ENCODE measurements at places on chromosomes 6 and 20.

DNA sequence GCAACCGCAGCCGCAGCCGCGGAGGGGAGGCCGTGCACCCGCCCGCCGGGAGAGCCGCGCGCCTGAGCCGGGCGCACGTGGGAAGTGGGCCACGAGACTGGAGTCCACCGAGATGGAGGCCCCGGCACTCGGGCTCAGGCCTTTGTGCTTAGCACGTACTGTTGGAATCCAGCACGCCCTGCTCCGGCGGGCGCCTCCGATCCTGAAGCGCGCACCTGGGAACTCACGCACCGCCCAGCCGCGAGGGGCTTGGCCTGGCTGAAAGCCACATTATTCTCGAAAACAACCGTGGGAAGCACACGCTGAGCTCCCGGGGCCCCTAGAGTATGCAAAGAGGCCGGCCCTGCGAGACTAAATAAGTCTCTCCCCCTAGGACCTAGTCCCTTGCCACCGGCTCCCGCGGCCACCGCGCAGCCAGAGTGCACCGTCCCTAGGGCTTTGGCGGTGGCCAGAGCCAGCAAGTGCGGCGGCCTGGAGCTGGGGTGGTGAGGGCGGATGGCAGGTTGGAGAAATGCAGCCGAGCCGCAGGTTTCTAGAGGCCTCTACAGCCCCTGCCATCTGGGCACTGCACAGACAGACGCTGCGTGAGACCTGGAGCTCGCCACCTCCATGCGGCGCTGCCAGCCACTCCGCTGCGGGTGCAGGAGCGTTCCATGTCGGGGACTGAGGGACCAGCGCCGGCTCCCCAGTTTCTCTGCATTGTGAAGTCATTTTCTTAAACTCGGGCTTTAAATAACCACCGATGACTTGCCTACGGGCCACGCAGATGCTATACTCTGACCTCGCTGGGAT is 42.0 kb upstream of the LY86 start:
- peak; percentile 35 for DNase-seq

DNA sequence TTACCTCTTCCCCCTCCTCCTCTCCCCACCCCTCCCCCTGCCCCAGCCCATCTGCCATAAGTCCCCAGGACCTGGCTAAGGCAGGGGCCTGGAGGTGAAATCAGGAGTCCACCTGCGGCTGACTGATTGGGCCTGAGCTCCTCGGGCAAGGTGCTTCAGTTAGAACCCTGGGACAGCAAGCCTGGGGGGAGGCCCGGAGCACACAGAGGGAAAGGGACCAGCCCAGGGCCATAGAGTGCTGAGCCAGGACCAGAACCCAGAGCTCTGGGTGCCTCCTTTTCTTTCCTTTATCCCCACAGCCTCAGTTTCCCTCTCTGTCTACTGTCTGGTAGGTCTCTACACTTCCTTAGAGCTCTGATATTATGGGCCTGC is 35.7 kb upstream of the VEGFA start:
- DNase-seq = no peak

DNA sequence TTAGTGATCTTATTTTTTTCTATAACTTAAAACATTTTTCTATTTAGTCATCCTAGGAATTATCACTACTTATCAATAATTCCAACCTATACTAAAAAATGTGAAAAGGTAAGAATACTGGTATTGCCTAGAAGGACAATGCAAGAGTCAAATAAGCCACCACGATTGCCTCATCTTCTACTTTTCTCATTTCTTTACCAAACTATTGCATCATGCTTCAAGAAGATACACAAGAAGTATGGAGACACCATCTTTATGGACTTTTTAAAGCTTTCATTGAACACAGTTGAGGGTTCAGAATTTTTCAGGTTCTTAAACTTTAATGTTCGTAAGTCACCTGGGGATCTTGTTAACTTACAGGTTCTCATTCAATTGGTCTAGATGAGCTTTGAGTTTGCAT is 25.9 kb downstream of the ELOVL2 start:
- no peak for DNase-seq

DNA sequence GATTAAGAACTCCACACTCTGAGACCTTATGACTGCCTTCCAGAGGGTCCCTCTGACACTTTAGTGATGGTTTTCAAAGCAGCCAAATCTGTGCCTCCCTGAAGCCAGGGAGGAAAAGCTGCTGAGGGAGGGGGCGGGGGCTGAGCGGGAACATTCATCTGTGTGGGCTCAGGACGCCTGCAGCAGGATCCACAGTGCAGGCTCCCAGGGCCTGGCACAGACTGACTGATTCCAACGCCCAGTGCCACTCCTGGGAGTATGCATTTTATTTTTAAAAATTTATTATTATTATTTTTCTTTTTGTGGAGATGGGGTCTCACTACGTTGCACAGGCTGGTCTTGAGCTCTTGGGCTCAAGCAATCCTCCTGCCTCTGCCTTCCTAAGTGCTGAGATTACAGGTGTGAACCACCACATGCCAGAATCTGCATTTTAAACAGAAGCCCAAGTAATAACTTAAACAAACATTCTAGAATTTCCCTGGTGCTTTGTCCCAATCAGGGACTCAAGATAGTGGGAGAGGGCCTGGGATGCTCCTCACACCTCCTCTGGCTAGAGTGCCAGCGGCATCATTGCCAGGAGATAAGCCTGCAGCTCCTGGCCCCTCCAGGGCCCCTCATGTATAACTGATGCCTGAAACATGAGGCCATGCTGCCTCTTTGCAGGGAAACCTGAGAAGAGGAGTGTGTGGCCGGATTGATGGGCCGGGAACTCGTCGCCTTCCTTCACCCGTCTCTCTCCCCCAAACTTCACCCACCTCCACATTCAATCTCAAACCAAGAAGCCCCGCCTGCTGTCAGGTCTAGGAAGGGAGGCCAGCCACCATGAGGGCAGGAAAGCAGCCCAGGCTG is 438 bp upstream of the TMC2 start:
- no peak for DNase-seq

DNA sequence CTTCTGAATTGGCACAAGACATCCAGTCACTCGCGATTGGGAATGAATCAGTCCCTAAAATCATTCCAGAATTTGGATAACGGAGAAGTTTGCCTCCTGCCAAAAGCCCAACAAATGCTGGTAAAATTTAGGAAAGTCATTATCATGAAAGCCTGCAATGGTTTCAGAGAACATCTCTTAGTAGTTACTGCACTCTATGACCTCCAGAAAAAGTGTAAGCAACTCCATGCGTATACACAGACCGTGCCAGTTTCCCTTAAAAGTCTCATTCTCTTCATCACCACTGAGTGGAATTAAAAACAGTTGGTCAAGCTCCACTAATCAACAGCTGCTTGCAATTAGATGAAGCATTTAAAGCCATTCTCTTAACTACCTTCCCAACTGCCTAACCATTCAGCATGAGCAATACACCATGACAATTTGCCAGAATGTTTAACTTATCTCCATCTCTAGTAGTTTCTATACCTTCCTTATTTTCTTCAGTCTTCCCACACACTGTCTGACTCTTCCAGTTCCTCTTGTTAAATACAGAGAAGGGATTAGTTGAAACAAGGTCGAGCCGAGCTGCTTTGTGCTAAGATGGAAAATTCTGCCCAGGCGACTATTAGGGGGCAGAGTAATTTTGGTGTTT is 183.6 kb upstream of the PRDM1 start:
- peak; percentile 62 for DNase-seq

DNA sequence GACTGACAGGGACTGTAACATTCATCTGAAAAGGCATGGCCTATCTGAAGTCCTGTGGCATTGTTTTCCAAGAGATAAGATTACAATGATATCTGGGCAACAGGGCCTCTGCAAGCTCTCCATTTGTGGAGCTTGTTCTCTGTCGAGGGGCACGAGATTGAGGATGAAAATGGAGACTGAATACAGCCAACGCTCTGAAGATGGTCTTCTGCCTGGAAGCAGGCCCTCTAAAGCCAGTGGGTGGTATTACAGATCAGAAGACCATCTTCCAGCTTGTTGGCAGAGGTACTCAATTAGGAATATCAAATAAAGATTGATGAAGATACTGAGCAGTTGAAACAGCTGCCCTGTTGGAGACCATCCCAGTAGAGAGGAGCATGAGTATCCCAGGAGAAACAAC is 288.2 kb downstream of the CENPW start:
- DNase-seq = no peak

DNA sequence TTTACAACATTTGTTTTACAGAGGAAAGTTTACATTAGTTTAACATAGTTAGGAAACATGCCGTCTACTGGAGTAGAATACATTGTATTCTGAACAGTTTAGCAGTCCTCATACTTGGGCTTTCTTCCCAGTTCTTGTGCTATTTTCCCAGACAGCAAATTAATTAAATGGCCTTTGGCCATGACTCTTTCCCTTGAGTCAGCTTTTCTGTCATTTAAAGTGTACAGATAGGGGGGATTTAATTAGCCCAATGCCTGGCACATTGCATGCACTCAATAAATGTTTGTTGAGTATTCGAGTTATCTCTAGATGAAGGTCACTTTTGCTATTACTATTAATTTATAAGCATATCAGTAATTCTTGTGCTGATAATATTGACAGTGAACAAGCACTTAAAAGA is 1.6 kb downstream of the TMEM244 start:
- DNase-seq = no peak

GRCh38 chr6:16544521-16544920 is 216.7 kb downstream of the ATXN1 start:
- DNase-seq = no peak

- no peak for DNase-seq
Observed at GRCh38 chr6:26223228-26223627, 136.0 kb downstream of the HFE start.

- DNase-seq = peak; percentile 68
Observed at GRCh38 chr6:100088009-100088408, 94.0 kb upstream of the MCHR2 start.

DNA sequence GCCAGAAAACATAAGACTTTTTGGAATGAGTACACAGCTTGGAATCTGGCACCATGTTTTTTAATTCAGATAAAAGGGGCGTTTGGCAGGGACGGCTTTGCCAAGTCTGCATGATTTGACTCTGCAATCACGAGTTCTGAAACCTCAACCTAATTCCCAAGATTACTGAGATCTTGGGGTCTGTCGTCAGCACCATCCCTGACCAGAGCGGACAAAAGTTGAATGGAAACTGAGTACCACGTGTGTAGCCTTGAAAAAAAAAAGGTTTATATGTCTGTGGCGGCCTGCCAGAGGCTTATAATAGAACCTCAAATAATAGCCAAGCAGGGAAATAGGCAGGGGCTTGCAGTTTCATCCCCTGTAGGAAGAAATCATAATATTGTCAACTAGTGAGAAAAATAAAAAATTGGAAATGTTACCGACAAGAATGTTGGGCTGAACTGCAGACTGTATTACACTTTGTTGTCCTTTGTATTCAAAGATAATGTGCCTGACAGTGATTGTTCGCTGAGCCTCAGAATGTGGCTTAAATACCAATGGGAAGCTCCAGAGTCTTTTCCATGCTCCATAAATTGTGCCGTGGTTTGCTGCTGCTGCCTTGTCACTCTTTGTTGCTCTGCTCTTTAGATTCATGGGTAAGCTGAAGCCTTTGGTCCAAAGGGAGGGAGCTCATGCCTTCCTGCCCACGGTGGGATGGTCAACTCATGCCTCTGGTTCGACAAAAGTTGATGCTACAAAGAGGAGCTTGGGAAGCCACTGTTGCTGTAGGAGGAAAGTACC is 118.8 kb upstream of the ARID1B start:
- peak; percentile 85 for DNase-seq

GRCh38 chr6:16743664-16744210 is 17.5 kb downstream of the ATXN1 start:
- no peak for DNase-seq

DNA sequence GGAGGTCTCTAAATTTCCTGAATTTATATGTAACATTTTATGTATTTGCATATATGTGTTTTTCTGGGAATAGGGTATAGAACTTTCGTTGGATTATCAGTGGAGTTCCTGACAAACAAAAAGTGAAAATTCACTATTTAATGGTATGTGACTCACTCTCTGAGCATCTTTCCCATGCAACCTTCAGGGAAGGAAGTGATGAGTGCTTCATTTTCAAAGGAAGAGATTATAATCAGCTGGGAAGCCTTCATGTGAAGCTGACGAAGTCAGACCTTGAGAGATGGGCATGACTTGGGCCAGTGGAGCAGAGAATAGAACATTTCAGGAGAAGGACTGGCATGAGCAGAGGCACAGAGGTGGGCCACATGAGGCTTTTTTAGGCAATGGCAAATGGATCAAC is 72.7 kb downstream of the FAXC start:
- DNase-seq = no peak

DNA sequence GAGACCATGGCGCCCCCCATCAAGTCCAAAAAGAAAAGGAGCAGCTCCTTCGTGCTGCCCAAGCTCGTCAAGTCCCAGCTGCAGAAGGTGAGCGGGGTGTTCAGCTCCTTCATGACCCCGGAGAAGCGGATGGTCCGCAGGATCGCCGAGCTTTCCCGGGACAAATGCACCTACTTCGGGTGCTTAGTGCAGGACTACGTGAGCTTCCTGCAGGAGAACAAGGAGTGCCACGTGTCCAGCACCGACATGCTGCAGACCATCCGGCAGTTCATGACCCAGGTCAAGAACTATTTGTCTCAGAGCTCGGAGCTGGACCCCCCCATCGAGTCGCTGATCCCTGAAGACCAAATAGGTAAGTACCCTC is 41.7 kb upstream of the NAA20 start:
- peak; percentile 25 for DNase-seq

DNA sequence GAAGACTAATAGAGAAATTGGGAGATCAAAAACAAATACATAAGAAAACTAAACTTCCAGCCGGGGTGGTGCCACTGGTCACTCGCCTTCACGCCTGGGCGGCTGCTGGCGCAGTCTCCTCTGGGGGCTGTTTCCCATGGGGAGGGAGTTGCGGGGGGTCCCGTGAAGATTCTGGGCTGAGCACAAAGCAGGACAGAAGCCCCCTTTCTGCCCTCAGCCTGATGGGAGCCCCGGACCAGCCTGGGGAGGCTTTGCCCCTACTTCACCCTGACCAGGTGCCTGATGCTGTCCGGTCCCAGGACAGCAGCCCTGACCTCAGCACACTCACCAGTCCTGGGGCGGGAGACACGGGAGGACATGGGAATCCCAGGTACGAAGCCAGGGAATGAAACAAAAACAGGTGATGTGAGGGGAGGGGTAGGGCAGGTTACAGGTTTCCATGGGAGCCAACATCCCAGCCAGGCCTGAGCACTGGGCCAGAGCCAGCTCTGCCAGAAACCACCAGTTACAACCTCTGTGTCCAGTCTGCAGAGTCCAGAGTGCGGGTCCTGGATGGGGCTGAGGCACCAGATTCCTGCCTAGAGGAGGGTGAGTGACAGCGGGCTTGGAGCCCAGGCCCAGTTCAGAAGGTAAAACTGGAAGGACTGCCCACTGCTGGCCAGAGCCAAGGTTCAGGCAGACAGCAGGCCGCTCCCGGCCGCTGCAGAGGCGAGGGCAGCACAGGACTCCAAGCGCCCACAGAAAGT is 326.4 kb downstream of the TAF4 start:
- DNase-seq = no peak

GRCh38 chr6:105091140-105091829 is 88.5 kb downstream of the POPDC3 start:
- no peak for DNase-seq

- no peak for DNase-seq
Observed at GRCh38 chr6:152441902-152442301, 195.3 kb downstream of the SYNE1 start.

GRCh38 chr6:91407706-91408105 is 820.8 kb upstream of the MAP3K7 start:
- DNase-seq = no peak

All from AG20443 (cell line).